NCI-H1417 treated with DMSO at 0.1 percent for 48 hours (cell line): ENCODE measurements at places on chromosomes 6 and 20.
A peak's percentile ranks its signal among the peaks of the same experiment; 100 is the strongest.

DNA sequence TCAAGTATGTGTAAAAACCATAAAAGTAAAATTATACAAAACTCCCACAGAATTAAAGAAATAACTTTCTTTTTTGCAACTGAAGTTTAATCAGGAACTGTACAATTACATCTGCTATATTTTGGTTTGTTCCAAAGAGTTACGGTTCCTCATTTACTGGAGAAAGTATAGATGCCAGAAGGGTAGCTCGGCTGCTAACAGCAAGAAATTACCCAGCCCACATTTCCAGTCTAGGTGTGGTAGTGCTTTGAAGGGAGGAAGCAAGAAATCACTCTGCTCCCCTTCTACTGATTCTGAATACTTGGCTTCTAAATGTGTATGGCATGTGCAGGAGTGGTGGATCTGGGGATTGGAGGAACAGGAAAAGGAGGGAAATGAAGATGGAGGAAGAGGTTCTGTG lies 441.3 kb downstream of the CDC5L start:
- DNase-seq, result no peak

DNA sequence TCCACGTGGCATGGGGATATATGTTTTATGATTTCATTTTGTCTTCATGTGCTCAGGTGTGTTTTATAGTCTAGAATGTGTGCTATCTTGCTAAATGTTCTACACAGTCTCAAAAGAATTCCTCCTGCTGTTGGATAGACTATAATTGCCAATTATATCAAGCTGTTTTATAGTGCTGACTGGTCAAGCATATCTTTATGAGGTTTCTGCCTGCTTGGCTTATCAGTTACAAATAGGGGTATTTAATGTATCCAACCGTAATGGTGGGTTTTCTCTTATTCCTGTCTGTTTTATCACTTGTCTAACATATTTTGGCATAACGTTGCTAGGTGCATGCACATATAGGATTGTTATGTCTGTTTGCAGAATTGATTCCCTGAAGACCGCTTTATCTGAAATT lies 201.3 kb downstream of the EYS start:
- DNase-seq, result peak; percentile 26

- no peak for DNase-seq
Observed at GRCh38 chr20:16844406-16844805, 96.2 kb downstream of the OTOR start.

DNA sequence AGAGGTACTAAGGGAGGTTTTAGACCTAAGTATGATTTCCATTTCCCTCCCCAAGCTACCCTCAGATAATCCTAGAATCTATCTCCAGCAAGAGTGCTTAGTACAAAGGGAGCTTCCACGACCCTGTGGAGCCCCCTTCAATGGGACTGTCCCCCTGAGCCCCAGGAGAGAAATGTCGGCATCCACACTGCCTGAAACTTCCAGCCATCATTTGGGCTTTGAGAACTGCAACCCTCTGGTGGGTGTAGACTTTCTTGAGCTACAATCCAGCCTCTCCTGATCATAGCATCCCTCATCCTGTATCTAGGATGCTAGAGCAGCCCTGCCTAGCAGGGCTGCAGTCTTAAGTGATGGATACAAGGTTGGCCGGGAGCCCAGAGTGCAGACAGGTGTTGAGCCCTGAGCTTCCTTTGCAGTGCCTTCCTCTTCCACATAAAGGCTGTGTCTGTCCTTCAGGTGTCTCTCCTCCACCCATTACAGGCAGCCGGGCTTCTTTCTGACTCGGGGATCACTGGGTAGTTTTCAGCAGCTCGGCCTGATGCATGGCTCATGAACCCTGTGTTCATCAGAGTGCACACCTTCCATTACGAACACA lies 424.5 kb downstream of the PREX1 start:
- DNase-seq, result no peak

GRCh38 chr6:15449011-15449410 lies 203.1 kb downstream of the JARID2 start:
- DNase-seq, result no peak

GRCh38 chr20:41411391-41411847 lies 44.8 kb upstream of the EMILIN3 start:
- no peak for DNase-seq

DNA sequence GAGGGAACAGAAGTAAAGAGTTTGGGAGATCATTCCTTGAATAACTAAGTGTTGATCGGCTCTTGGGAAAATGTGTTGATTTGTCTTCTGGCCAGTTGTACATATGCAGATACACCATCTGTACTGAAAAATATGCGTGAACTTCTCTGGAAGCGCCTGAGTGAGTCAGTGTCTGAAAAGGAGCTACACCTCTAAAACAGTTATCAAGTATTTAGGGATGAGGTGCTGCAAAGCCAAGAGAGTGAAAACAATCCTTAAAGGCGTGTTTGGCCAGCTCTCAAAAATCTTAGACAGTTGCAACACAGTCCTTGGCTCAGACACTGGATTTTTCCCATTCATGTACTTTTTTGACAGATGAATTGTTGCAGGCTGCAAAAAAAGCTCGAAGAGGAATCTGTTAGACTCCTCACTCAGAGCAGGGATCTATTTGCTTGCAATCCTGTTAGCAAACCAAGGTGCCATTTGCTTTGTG lies 61.3 kb downstream of the BMP6 start:
- DNase-seq, result no peak

DNA sequence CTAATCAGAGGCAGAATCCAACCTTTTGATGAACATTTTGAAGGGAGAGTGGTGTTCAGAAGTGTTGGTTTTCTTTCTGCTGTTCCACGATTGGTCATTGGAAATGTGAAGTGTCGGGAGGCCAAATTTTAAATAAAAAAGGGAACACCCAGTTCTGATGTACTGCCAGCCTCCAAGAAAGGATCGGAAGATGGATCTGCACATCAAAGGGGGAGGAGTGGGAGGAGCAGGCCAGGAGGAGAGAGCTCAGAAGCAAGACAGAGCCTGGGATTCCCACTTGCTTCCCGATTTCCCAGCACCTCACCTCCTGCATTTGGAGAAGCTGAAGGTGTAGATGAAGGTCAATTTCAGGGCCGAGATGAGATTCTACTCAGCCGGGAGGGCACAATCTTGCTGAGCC lies 55.9 kb upstream of the NAA20 start:
- no peak for DNase-seq

GRCh38 chr6:157978021-157978783 lies 3.5 kb upstream of the SYNJ2 start:
- no peak for DNase-seq

DNA sequence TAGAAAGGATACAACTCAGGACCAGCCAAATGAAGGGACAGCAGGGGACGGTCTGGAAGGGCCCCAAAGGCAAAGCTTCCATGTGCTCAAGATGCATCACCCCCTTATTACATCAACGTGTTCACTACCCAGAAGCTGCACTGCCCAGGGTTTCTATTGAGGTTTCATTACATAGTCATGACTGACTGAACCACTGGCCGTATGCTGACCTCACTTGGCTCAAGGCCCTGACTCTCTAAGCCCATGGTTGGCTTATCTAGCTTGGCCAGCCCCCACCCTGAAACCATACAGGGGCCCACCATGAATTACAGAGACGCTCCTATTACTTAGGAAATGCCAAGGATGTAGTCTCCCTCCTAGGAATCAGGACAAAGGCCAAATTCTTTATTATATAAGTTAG lies 179.4 kb downstream of the FOXC1 start:
- DNase-seq, result no peak

GRCh38 chr20:48463096-48463720 lies 364.6 kb downstream of the PREX1 start:
- no peak for DNase-seq

DNA sequence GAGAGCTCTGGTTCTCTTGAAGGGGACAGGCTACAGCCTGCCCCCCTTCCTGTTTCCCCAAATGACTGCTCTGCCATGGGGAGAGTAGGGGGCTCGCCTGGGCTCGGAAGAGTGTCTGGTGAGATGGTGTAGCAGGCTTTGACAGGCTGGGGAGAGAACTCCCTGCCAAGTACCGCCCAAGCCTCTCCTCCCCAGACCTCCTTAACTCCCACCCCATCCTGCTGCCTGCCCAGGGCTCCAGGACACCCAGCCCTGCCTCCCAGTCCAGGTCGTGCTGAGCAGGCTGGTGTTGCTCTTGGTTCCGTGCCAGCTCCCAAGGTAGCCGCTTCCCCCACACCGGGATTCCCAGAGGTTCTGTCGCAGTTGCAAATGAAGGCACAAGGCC lies 9.8 kb downstream of the VEGFA start:
- no peak for DNase-seq

- no peak for DNase-seq
Observed at GRCh38 chr6:159594106-159594749, 98.8 kb downstream of the SOD2 start.

DNA sequence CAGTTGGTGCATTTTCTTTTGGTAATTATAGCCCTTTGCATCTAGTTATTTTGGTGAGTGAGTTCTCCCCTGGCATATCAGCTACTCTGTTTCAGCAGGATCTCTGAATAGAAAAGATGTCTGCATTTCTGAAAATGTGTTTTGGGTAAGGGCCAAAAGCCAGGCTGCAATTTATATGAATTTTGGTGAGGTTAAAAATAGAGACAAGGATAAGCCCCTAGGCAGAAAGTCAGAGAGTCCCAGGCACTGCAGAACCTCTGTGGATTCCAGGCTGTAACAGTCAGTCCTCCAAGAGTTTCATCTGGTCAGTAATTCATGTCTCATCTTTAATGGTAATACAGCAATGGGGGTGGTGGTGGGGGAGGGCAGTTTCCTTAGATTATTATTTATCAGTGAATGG lies 53.0 kb downstream of the HDGFL1 start:
- DNase-seq, result no peak

GRCh38 chr20:4120921-4121321 lies 105.6 kb upstream of the RNF24 start:
- DNase-seq, result no peak

- DNase-seq, result no peak
Observed at GRCh38 chr6:26296857-26297648, 67.9 kb upstream of the BTN3A2 start.

DNA sequence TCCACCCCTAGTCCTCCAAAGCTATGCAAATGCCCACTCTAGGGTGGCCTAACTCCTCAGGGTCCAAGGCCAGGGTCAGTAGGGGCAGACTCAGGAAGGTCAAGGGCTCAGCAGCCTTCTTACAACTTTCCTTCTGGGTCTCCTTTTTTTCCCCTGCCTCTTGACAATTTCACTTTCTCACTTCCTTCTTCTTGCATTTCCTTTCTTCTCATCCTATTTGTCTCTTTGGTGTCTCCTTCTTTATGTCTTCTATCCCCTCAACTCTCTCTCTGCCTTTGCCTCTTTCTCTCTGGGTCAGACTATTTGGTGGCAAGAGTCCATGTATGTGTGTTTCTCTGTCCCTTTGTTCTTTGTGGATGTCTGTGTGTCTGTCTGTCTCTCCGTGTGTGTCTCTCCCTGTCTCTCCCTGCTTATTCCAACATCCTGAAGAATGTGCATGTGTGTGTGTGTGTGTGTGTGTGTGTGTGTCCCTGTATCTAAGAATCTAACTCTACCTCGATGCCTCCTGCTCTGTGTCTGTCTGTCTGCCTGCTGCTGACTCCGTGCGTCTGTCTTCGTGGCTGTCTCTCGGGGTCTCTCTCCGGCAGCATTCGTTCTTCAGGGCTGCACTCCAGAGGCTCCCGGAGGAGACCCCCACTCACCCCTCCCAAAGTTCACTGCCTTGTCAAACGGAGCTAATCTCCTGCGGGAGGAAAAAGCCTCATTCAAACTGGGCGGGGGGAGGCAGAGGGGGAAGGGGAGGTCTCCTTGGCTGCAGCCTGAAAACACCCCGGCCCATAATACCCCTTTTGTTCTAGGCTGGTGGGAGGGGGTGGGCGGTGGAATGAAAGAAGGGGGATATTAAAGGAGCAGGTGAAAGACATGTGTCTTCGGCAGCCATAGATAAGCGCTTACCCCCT lies 51.7 kb upstream of the FOXP4 start:
- no peak for DNase-seq

DNA sequence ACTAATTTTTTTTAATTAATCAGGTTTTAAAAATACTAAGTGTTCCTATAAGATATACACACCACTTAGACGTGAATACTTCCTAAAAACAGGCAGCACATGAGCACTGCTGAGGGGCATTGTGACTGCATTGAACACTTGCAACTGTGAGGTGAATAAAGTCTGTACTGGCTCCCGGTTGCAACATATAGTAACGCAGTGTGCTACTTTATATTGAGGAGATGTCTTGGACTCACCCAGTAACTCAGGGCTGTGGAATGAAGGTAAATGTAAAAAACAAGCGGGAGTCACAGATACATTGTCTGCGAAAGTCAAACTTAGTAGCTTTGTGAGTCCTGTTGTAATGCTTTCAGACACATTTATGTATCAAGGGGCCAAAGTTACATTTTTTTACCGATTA lies 17.0 kb upstream of the HLA-A start:
- DNase-seq, result no peak

GRCh38 chr6:5998711-5999687 lies 7.7 kb downstream of the NRN1 start:
- DNase-seq, result no peak

- DNase-seq, result peak; percentile 46
Observed at GRCh38 chr6:34465531-34466241, at the start of gene PACSIN1. Gene PACSIN1 (plus strand): TSS chr6:34466076. CDS start chr6:34526306, 60,230 bp downstream.

- no peak for DNase-seq
Observed at GRCh38 chr6:36669002-36669401, 9.5 kb upstream of the CDKN1A start.

DNA sequence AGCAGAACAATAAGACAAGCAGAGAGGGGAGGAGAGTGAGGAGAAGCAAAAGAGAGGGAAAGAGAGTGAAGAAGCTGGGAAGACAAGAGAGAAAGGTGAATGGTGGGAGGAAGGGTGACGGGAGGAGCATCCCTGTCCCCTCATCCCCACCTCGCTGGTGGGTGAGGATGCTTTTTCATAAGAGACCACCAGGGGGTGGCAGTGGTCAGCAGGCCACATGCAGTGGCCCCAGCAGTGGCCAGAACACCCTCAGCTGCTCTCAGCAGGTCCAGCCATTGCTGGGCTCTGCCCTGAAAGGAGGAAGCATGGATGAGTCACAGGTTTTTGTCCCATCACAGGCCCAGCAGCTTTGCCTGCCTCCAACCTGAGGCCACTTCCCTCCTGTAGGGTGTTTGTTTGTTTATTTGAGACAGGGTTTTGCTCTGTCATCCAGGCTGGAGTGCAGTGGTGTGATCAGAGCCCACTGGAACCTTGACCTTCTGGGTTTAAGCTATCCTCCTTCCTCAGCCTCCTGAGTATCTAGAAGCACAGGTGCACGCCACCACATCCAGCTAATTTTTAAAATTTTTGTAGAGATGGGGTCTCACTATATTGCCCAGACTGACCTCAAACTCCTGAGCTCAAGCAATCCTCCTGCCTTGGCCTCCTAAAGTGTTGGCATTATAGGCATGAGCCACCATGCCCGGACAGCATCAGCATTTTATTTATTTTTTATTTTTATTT lies 24.0 kb downstream of the FGD2 start:
- DNase-seq, result no peak

DNA sequence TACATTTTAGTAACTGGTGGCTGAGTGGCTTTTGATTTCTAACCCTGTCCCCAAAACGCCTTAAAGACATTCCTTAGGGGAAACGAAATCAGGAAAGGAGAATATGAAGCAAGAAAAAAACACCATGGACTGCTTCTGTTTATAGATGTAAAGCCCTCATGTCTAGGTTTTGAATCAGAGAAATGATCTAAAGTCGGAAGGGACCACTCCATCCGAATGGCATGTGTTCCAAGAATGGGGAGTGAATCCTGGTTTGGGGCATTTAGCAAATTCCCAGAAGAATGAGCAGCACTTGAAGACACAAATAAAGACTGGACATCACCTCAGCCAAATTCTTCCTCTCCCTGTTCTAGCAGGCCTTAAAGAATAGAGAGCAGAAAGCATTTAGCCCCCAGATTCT lies 65.6 kb downstream of the CAP2 start:
- DNase-seq, result no peak

- DNase-seq, result no peak
Observed at GRCh38 chr20:823574-823902, 10.0 kb upstream of the FAM110A start.

GRCh38 chr6:105389543-105389942 lies 13.3 kb downstream of the PREP start:
- DNase-seq, result no peak
